Gastroesophageal sphincter (tissue), 4 donors: ENCODE measurements at places on chromosomes 12 and 14.
A peak's percentile ranks its signal among the peaks of the same experiment; 100 is the strongest.

DNA sequence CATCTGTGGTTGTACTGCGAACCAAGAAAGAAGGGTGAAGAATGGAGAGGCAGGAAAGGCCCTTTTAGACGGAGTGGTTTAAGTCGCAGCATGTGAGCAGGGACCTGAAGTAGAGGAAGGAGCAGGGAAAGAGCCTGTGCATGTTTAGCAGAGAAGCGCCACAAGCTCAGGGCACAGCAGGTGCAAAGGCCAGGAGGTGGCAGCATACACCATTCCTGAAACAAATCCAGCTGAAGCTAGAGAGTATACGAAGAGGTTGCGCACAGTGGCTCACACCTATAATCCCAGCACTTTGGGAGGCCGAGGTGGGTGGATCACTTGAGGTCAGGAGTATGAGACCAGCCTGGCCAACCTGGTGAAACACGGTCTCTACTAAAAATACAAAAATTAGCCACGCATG lies 49.9 kb downstream of the HELB start:
- no peak for ATAC-seq

DNA sequence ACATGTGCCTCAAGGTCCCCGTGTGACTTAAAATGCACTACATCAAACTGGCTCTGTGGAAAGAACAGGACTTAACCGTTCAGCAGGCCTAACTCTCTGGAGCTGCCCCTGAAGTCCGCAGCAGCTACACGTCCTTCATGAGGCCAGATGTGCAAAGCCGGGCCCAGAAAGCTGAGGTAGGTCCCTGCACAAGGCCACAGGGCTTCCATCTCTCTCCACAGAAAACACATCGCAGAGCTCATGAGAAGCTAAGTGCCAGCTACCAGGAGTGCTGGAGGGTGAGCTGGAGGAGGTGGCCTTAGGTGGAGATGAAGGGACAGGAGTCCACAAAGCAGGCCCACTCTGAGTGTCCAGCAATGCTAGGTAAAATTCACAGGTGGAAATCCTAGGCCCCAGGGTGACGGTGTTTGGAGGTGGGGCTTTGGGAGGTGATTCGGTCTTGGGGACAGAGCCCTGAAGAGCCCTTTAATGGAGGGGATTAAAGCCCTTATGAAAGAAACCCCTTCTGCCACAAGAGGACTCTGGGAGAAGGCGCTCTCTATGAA lies 52.4 kb downstream of the VCPKMT start:
- no peak for ATAC-seq

DNA sequence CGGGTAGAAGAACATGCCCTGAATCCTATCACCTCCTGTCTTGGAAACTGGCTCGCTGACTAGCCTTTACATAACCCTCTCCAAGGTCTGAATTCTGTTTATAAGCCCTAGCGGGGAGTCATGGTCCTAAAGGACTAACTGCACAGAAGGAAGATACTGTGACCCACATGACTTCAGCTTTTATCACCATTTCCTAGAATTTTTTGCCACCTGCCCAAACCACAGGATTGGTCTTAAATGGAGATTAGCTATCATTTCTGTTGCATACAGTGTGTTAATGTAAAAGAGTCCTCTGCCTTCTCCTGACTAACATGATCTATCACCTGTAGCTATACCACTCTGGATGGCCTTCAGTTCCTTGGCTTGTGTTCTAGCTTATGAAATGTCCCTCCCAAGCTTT lies 319.2 kb downstream of the DUSP6 start:
- no peak for ATAC-seq

- ATAC-seq = peak; percentile 25
Measured at GRCh38 chr12:52539083-52539820, 13.7 kb downstream of the KRT71 start.

DNA sequence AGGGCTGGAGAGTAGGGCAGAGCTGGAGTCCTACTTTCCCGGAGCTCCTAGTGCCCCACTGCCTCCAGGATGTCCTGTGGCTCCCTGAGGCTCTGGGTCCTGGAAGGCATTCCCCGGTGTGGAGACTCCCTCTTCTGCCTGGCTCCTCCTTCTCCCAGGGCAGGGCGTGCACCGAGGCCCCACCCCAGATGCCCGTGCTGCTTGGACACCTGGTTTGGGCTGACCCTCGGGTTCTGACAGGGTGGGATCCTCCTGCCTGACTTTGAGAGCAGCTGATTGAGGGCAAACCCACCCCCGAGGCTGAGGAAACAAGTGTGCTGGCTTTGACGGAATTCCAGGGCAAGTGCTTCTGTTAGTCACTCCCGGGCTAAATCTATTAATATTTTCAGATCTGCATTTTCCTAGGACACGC lies 15.4 kb downstream of the TEAD4 start:
- ATAC-seq = no peak

GRCh38 chr12:28583701-28584261 lies 393.5 kb downstream of the CCDC91 start:
- ATAC-seq = no peak

GRCh38 chr14:97626088-97626487 lies 828.9 kb downstream of the VRK1 start:
- no peak for ATAC-seq

GRCh38 chr14:103078420-103078749 lies 5.6 kb upstream of the LBHD2 start:
- no peak for ATAC-seq

GRCh38 chr12:13959131-13959723 lies 22.2 kb downstream of the GRIN2B start:
- no peak for ATAC-seq

DNA sequence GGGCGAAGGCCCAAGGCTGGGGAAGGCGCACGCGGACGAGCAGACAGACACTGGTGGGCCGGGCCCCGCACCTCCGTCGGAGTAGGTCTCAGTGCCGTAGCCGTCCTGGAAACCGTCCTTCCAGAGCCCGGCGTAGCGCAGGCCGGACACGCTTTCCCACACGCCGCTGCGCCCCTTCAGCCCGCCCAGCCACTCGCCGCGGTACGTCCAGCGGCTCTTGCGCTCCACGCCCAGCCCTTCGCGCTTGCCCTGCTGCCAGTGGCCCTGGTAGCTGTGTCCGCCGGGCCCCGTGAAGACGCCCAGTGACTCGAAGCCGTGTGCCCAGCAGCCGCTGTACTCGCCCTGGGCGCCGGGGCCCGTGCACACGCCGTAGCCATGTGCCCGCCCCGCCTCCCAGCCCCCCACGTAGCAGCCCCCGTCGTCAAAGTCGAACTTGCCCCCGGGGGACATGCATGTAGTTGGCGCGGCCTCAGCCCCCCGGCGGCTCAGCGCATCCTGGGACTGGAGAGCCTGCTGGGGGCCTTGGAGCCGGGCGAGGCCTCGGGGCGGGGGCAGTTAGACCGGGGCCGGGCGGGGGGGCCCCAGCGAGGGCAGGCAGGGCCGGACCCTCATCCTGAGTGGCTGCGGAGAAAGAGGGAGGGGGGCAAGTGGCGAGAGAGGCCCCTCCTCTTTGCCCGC lies 1.4 kb downstream of the JPH4 start:
- peak; percentile 15 for ATAC-seq

GRCh38 chr12:83389237-83389996 lies 702.7 kb downstream of the TMTC2 start:
- no peak for ATAC-seq

- no peak for ATAC-seq
Measured at GRCh38 chr12:11891346-11891745, 179.4 kb upstream of the BCL2L14 start.

DNA sequence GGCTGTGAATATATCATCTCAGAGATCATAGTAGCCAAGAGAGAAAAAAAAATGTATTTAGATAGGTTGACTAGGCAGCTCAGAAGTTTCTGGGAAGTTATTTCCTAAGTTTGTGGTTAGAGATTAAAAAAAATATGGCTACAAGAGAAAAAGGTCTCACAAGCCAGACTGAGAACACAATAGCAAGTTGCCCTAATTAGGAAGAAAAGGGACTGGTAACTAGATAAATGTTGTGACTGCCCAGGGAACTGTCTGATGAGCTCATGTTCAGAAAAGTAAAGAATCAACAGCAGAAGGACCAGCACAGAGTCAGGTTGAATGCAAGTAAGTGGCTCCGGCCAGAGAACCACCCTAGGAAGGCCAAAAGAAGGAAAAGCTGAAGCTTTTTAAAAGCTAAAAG lies 256.6 kb downstream of the PRKD1 start:
- no peak for ATAC-seq

GRCh38 chr12:4292341-4293073 lies 18.9 kb downstream of the CCND2 start:
- ATAC-seq = no peak

DNA sequence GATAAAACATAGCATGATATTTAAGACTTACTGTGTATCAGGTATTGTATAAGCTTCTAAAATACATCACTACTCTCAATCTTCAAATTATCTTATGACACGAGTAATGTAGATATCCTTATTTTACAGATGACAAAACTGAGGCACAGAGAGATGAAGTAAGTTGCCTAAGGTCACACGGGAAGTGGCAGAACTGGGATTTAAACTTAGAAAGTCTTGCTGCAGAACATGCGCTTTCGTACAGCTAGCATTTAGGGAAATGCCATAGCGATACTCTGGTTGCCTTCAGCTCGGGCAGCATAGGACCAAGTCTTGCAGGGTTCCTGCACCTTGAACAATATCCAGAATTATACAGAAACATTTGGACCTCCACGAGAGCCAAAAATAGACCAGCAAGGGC lies 162.4 kb downstream of the BRMS1L start:
- ATAC-seq = no peak

- ATAC-seq = no peak
Measured at GRCh38 chr12:53953831-53954693, 641 bp upstream of the HOXC12 start.

- ATAC-seq = no peak
Measured at GRCh38 chr14:60657456-60658210, 8.4 kb upstream of the SIX1 start.

GRCh38 chr14:44107156-44107555 lies 399.9 kb downstream of the FSCB start:
- no peak for ATAC-seq

- no peak for ATAC-seq
Measured at GRCh38 chr14:90523544-90523943, 126.7 kb downstream of the CALM1 start.

DNA sequence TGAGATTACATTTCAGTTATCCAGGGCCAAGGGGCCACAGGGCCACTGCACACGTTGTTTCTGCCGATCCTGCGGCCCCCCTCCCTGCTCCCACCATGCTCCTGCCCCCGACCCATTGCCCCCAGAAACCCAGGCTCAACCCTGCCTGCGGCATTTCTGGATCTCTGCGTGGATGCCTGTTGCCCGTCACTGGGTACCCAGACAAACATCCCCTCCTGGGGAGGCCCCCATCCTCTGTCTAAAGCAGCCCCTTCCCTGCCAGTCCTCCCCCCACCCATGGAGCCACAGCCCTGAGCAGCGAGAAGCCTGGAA lies 326.4 kb upstream of the SFSWAP start:
- ATAC-seq = no peak

GRCh38 chr14:40870252-40870651 lies 736.4 kb upstream of the LRFN5 start:
- no peak for ATAC-seq

GRCh38 chr12:46386877-46387629 lies 14.5 kb upstream of the SLC38A2 start:
- ATAC-seq = no peak

- no peak for ATAC-seq
Measured at GRCh38 chr12:52338241-52338960, 17.2 kb upstream of the KRT83 start.

DNA sequence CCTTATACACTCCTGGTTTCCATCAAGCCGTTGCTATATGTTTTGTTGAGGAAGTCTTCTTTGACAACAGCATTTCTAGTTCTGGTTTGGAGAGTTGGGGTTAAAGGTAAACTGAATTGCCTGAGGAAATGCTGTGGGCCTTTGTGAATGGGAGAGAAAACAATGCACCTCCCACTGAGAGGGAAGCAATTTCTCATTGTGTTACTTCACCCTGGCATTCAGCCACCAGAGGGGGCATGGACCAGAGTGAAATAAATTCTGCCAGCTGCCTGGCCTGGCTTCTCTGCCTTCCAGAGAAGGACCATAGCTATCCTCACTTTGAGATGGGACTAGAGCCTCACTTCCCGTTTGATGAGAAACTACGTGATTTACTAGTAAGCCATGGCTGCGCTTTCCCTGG lies 475.3 kb downstream of the EGLN3 start:
- ATAC-seq = no peak

DNA sequence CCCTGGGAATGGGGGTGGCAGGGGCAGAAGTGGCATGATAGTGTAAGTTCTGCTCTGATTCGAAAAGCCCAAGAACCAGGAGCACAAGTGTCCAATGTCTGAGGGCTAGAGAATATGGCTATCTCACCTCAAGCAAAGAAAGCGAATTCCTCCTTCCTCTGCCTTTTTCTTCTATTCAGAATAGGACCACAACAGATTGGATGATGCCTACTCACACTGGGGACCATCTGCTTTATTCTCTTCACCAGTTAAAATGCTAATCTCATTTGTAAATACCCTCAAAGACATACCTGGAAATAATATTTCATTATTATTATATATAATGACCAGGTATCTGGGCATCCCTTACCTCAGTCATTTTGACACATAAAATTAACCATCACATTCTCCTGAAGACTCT lies 808.7 kb downstream of the NRXN3 start:
- no peak for ATAC-seq

DNA sequence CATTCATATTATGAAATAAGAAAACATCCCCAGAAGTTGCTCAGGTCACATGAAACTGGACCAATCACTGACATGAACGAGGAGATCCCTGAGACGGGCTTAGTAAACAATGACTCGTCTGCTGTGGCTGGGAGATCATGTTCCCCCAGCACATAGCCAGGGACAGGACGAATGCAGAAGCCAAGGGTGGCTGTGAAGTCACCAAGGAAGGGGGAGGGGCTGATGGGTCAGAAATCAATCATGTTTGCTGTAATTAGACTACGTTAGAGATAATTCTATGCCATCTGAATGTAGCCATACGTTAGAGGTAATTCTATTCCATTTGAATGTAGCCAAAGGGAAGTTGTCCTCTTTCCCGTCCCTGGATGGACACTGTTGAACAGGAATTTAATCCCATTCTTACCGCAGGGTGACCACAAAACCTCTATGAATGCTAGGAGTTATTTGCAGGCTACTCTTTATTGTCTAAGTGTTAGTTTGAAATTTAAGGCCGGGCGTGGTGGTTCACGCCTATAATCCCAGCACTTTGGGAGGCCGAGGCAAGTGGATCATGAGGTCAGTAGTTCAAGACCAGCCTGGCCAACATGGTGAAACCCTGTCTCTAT lies 332.9 kb downstream of the TMEM132D start:
- no peak for ATAC-seq

GRCh38 chr12:64077922-64078321 lies 144.2 kb downstream of the KICS2 start:
- no peak for ATAC-seq
